AG09309 (cell line): ENCODE measurements at places on chromosomes 3 and 15.

DNA sequence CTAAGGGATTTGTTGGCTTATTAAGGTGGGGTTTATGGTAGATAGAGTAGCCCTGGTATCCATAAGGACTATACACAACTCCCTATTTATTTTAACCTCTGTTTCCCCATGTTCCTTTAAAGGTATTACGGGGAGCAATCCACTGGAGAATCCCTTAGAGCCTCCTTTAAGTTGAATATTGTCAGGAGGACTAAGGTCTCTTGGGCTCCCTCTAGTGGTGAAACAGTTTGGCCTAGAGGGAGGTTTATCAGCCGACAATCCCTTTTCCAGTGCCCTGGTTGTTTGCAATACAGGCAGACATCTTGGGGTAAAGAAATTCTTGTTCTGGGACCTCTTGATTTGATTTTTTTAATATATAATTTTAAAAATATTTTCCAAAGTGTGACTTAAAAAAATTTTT, 12.9 kb downstream of the OPA1 start:
- peak; percentile 16 for DNase-seq

GRCh38 chr3:184663756-184664155, 48.1 kb downstream of the MAGEF1 start:
- peak; percentile 13 for DNase-seq

GRCh38 chr15:89898614-89899294, 5.0 kb upstream of the AP3S2 start:
- no peak for DNase-seq

DNA sequence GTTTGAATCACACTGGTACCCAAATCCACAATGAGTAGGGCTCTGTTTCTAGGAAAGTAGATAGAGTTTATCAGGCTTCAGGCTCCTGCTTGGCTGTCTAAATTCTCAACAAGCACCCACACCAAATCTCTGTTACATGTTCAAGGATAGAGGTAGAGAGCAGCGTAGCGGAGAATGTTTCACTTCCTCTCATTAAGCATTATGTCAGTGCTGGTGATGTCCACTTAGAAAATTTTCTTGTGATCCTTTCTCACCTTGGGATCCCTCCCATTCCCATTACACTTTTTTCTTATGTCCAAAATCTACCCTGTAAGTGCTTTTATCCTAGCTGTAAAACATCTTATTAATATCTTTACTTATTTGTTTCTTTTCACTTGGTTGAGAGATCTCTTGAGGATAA, 34.7 kb upstream of the GCSAM start:
- DNase-seq, result no peak

DNA sequence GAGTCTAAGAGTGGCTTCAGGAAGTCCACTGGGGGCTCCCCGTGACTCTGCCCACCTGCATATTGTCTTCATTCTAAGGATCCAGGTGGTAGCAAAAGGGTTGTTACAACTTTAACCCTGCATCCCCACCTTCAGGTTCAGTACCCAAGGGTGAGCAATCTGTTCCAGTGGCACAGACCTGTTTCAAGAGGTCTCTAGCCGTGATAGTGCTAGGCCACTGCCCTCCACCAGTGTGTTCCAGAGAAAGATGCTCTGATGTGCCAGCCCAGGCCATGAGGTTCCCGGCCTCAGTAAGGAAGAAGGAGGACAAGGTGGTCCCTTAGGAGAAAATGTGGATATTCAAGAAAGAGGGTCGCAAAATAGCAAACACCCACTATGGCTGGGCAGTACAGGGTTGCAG, 87.0 kb downstream of the IGF1R start:
- DNase-seq, result no peak

GRCh38 chr3:42148982-42149432, 57.9 kb downstream of the TRAK1 start:
- DNase-seq, result peak; percentile 20

DNA sequence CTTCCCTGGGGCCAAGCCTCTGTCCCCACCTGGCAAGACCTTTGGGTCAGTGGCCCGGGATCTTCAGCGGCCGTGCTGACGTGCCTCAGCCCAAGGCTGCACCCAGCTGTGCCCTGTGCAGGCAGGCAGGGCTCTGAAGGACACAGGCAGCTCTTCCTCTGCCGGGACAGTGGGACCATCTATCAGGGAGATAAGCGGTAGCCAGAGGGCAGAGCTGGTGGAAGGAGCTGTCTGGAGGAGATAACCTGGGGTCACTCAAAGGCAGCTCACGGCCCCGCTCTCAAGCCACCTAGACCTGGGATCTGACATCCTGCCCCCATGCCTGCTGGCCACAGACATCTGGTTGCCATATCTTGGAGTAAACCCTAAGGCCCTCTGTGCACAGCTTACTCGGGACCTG, 27.3 kb downstream of the DUSP7 start:
- no peak for DNase-seq

DNA sequence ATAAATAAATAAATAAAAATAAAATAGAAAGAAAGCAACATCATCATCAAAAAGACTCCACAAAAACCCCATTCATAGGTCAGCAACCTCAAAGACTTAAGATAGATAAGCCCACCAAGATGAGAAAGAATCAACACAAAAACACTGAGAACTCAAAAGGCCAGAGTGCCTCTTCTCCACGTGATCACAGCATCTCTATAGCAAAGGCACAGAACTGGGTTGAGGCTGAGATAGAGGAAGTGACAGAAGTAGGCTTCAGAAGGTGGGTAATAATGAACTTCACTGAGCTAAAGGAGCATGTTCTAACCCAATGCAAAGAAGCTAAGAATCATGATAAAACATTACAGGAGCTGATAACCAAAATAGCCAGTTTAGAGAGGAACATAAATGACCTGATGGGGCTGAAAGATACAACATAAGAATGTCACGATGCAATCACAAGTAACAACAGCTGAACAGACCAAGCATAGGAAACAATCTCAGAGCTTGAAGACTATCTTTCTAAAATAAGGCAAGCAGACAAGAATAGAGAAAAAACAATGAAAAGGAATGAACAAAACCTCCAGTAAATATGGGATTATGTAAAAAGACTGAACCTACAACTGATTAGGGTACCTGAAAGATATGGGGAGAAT, 26.4 kb downstream of the GNB5 start:
- no peak for DNase-seq

DNA sequence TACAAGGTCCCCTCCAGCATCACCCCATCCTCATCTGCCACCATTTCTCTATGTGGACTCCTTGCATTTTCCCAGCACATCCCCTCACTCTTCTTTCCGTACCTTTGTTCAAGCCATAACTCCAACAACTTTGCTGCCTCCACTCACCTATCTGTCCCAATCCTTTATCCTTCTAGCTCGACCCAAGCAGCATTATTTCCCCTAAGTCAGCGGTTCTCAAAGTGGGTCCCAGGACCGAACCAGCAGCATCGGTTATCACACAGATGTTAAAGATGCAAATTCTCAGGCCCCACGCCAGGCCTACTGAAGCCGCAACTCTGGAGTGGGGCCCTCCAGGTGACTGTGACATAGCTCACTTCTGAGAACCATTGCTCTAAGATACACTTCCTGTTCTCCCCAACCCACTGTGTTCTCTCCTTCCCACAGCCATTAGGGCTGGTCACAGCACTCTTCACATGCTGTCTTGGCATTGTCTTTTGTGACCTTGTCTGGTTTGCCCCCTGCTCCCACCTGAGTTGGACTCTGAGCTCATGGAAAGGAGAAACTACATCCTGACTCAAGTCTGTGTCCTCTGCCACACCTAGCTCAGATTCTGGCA, 56.2 kb downstream of the AAGAB start:
- DNase-seq, result no peak

DNA sequence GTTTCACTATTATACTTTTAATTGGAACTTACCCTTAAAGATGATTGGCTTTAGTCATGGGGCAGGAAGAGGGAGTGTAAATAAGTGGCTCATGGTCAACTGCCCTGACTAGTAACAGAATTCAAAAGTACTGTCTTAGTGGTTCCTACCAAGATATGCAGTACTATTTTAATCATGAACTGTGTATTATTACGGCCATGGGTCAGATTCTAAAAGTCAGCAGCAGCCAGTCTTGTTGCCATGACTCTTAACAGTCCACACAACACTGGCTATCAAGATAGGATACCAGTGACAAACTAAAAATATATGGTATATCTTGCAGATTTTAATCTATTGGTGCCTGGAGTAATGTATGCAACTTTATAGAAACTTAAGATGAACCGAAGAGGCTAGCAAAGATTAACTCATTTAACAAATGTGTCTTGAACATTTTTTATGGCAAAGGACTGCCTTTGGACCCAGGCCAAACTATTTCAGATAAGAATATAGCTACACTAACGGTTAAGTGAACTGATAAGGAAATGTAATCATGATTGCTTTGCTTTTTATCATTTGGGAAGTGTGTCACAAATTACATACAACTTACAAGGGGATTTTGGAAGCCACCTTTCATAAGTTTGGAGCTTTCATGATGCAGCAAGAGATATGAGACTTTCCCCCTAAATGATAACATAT, 163.7 kb downstream of the TCF12 start:
- no peak for DNase-seq

DNA sequence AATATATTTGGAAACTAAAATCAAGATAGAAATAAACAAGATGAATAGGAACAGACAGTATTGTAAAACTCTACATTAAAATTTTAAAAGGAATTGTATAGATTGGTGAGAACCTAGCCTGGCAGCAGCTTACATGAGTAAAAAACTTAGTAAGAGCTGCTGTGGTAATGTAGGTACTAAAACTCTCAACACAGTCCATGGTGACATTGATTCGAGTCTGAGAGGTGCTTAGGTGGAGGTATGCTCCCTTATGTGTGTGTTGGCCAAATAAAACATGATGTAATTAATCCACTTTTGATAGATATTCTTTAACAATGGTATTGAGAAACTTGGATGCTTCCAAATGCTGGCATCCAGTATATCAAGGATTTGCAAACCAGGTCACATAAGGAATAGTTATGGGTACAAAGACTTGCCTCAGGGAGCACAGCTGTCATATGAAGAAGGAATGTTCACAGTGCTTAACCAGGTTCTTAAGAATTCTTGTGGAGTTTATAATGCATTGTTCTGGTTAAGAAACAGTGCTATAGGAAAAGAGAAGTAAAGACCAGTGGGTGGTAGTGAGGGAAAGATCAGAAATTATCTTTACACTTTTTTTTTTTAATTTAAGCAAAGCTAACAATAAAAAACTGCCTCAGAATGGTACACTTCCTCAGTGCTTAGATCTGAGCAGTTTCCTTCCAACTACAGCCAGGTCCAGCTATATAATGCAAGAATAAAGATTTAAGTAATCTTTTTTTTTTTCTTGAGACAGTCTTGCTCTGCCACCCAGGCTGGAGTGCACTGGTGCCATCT, 24.6 kb upstream of the IL20RB start:
- no peak for DNase-seq

- DNase-seq, result no peak
Observed at GRCh38 chr3:18401300-18401961, 23.7 kb downstream of the SATB1 start.

DNA sequence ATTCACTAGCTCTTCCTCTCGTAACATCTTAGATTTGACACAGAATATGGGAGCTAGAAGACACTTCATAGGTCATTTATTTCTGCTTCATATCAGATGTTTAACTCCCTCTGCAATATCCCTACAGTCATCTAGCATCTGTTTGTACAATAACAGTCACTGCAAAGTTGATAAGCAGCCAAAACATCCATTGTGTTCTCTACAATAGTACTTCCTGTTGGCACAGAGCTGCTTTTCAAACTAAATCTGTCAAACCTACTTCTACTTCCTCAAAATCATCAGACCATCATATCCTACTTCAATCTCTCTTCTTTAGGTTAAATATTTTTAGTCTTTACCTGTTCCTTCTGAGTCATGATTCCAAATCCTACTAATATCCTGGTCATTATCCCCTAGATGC, 233.2 kb downstream of the FGF12 start:
- no peak for DNase-seq

DNA sequence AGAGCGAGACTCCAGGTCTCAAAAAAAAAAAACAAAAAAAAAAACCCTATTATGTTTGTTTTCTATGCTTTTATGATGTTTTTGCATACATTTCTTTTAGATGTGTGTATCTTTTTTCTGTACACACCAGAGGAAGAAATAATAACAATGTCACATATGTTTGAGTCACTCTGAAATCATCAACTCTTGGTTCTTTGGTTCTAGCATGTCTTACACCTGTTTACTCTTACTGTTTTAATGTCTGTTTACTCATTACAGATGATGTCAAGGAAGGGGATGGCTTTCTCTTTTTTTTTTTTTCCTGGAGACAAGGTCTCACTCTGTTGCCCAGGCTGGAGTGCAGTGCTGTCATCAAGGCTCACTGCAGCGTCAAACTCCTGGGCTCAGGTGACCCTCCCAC, 24.1 kb downstream of the RHOA start:
- DNase-seq, result no peak

DNA sequence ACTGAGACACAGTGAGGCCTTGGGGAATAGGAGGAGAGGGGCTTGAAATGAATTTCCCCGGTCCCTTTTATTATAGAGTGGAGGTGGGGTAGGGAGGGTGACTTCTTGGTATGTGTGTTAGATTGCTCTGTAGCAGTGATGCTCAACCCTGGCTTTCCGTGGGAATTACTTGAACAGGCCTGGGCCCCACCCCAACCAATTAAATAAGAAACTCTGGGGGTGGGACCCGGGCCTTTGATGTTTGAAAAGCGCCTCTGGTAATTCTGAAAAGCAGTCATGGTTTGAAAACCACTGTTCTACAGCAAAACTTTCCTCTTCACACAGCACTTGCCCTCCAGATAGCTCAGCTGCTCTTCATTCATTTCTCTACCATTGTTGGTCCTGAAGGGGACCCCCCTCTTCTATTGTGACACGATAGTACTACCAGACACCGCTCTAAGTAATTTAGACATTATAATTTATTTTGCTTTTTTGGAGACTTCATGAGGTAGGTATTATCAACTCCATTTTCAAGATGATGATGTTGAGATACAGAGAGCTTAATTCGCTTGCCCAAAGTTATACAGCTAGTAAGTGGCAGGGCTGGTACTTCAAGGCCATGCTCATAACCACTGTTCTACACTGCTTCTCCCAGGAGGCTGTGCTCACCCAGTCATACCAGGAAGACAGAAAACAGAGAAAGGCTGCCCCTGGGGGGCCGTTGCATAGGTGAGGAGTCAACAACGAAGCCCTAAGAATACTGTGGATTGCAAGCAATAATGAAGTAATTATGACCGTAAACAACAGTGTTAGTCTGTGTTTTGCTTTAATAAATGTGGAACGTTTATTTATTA, 176.2 kb downstream of the PEX5L start:
- DNase-seq, result no peak

GRCh38 chr15:70906842-70907241, 14.2 kb downstream of the LRRC49 start:
- DNase-seq, result no peak
